Effector memory CD8-positive, alpha-beta T cell (primary cell): ENCODE measurements at places on chromosomes 12 and 14.

- no peak for DNase-seq
These were observed 779.7 kb upstream of the FLRT2 start for GRCh38 chr14:84750284-84750683.

DNA sequence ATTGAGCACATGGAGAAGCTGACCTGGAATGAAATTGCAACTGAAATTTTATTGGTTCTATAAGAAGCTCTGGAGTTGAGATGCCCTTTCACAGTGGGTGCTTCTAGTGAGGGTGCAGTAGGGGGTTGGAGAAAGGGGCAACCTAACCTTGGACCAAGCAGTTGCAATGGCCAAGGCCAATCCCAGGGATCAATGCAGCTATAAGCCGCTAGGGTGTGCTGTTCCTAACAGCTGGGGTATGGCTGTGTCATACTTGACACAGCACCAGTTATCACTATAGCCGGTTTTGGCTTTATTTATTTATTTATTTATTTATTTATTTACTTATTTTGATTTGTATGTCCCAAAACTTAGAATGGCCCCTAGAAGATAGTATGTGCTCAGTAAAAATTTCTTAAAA is 505.9 kb downstream of the FLRT2 start:
- DNase-seq = no peak

DNA sequence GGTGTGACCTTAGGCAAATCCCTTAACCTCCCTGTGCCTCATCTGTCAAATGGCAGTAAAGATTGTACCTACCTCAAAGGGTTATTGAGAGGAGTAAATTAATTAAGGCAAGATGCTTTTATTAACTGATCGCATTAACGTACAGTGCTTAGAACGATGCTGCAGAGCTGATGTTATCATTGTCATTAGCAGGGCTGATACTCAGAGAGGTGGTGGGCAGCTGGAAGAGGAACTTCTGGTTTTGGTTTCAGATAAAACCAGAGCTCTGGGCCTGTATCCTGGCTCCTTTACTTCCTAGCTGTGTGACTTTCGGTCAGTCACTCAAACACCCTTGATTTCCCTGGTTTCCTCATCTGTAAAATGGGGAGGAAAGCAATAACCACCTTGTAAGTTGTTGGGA is 55.1 kb downstream of the CALM1 start:
- DNase-seq = no peak

DNA sequence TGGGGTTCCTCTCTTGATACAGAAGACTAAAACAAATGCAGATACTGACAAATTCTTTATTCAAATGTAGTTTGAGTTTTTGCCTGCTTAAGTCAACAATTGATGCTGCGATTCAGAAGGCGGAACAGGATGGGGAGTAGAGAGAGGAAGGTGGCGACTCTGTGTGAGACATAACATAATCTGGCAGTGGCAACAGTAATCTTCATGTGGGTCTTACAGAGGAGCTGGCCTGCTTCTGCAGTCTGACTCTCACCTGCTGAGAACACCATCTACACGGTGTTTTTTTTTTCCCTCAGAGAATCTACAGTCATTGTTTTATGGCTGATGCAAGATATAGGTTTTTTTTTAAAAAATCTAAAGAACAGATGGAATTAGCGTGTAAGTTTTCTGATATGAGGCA is 10.1 kb downstream of the CCDC92 start:
- no peak for DNase-seq

- no peak for DNase-seq
These were observed 258.8 kb upstream of the USP15 start for GRCh38 chr12:62001424-62001823.

DNA sequence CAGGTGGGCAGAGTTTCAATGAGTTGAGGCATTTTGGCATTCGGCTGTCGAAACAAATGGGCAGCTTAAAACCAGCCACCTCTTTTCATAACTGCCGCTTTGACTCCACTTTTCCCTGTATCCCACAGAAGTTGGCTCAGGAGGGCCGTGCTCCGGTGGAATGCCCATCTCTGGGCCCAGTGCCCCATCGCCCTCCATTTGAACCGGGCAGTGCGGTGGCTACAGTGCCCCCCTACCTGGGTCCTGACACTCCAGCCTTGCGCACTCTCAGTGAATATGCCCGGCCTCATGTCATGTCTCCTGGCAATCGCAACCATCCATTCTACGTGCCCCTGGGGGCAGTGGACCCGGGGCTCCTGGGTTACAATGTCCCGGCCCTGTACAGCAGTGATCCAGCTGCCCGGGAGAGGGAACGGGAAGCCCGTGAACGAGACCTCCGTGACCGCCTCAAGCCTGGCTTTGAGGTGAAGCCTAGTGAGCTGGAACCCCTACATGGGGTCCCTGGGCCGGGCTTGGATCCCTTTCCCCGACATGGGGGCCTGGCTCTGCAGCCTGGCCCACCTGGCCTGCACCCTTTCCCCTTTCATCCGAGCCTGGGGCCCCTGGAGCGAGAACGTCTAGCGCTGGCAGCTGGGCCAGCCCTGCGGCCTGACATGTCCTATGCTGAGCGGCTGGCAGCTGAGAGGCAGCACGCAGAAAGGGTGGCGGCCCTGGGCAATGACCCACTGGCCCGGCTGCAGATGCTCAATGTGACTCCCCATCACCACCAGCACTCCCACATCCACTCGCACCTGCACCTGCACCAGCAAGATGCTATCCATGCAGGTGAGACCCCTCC is 5.0 kb upstream of the RNU7-1 start:
- DNase-seq = no peak

DNA sequence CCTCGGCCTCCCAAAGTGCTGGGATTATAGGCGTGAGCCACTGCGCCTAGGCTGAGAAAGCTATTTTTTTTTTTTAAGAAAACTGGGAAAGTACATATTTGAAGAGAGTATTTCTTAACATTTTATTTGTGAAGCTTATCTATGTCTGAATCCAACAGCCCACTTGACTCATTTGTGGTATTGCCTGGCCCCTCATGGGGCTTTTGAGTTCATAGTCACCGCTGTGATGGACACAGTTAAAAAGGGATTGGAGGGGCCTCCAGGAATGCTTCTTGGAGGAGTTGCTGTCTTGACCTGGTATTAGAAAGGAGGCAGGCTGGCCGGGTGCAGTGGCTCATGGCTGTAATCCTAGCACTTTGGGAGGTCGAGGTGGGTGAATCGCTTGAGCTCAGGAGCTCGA is 26.5 kb downstream of the BCL7A start:
- no peak for DNase-seq

GRCh38 chr12:104276273-104277131 is 27.0 kb upstream of the EID3 start:
- DNase-seq = no peak

DNA sequence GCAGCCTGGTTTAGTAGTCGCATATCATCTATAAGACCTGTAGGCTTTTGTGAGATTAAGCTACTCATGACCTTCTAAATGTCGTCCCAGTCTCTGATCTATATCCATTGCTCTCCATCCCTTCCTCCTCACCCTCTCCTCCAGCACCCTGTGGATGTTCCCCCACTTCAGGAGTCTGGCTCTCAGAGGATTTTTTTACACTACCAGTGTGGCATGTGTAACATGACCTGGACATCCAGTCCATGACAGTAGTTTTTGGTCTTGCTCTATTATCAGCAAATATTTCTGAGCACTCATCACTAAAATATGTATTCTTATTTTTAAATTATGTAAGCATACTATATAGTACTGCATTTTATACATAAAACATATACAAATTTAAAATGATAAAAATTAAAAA is 142.1 kb downstream of the DYRK2 start:
- DNase-seq = no peak

GRCh38 chr12:132617822-132618682 is 524 bp upstream of the P2RX2 start:
- DNase-seq = no peak

GRCh38 chr12:97575403-97576193 is 113.0 kb downstream of the RMST start:
- DNase-seq = no peak

DNA sequence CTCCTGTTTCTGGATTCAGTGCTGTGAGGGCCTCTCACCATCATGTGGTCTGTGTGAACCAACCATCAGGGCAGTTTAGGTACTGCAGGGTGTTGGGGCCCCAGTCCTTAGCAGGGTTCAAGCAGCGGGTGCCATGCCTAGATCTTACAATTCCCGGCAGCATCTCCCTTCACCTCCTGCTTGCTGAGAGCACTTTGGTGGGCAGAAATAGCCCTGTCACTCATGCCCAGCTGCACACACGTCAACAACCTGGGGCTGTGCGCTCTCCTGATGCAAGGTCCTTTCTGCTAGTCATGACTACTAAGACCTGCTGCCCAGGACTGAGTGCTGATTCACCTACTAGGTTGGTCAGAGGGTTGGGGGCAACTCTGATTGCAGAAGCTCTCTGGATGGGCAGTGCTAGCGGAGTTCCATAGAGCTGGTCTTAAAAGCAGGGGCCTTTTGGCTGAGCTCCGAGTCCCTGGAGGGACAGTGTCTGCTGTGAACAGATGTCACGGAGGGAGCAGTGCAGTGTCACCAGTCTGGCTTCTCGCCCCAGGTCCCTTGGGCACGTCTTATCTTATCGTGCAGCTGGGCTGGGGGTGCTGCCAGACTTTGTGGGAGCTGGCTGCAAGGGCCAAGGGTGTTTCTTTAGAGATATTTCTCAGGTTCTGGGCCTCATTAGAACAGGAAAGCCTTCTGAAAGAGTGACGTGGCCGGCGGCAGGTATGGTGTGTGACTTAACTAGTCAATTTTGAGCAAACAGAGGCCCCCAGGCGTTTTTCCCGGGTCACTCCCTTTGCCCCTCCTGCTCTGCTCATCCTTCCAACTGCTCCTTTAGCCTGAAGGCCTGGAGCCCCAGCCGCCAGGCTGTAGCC is 71.8 kb downstream of the NINJ2 start:
- DNase-seq = no peak

DNA sequence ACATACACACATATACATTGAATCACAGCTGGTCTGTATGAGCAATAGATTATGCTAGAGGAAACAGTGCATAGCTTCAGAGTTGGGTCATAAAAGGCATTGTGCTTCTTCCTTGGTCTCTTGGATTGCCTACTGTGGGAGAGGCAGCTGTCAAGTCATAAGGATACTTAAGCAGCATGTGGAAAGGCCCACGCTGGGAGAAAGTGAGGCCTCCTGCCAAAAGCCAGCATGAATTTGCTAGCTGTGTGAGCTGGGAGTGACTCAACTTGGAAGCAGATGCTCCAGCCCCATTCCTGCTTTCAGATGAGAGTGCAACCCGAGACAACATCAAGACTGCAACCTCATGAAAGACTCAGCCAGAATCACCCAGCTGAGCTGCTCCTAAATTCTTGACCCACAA is 311.9 kb upstream of the TBX3 start:
- DNase-seq = no peak

- peak; percentile 71 for DNase-seq
These were observed 2.7 kb upstream of the TSPAN31 start for GRCh38 chr12:57741844-57742738.

GRCh38 chr12:19771858-19772257 is 332.6 kb downstream of the AEBP2 start:
- DNase-seq = no peak

DNA sequence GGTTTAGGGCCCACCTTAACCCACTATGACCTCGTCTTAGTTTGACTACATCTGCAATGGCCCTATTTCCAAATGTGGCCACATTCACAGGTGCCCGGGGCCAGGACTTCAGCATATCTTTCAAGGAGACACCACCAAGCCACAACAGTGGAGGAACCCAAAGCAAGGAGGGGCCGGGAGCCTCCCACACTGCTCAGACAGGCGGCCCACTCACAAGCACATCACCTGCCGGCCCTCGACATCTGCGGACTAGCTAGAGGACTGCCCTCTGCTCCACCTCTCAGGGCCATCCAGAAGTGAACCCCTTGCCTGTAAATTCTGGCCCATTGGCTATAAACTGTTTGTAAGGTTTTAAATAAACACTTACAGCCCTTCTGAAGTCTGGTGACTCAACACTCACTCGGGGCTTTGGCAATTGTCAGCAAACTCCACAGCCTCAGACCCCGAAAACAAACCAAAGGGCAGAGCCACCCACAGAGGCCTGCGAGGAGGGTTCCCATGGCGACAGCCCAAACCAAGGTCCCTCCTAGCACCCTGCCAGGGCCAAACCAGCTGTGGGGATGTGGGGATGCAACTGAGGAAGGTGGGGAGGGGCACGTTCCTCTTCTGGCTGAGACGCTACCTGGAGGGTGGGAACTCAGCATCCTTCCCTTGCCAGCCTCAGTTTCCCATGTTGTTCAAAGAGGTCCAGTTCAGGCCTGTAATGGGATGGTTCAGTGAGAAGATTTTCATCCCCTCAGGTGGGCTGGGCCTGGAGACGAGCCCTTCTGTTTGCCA is 95.8 kb downstream of the DICER1 start:
- DNase-seq = no peak

- DNase-seq = no peak
These were observed 18.7 kb downstream of the SOS2 start for GRCh38 chr14:50212726-50213125.

- DNase-seq = no peak
These were observed 17.2 kb upstream of the TPCN1 start for GRCh38 chr12:113203852-113204760.

DNA sequence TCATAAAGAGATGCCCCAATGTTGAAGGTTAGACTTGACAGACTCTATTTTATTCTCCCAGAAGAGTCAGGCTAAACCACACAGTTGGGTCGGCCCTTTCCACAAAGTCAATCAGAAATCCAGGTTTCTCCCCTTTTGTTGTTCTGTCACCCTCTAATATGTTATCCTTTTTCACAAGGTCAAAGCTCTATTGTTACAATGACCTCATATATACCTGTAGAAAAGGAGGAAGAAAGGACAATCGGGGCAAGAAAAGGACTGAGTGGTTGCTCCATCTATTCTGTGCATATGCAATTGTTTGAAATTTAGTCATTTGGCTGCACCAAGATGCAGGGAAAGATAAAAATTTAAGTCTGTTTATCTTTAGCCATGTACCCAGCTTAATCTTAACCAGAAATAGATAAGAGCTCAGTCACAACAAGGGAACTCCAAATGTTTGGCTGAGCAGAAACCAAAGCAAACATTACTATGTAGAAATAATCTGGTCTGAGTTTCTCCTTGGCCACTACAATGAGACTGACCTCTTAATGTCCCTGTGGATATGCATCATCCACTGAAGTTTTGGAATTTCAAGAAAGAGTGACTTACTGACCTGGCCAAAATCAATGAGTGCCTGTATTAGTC is 503.7 kb downstream of the GALC start:
- DNase-seq = no peak

DNA sequence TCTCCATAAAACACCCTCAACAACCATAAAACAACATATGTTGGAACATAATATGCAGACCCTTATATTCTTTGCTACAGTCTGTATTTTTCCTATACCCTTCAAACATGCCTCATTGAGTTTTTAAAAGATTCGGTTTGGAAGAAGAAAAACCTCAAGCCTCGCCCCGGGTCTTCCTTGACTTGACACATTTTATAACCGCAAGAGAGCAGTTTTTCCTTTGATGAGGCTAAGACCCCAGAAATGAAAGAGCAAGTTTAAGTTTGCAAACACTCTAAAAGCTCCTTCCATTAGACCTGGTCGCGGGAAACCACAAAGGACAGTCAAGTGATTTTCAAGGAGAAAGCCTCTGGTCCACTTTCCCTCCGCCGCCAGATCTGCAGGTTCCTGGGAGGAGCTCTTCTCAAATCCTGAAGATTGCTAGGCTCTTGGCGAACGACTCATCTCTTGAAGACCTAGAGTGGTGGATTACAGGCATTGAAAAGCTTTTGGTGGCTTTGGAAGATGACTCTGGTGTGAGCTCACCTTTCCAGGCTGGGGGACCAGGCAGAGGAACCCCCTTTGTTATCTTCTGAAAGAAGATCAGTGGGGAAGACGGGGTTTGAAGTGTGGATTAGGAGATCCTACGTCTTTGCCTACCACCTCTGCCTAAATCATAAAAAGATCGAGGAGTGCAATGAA is at the start of gene ASCL4:
Gene ASCL4, plus strand, starts transcription at position 356 of the 681 bp plus-strand sequence. CDS start 515 bp downstream, outside the sequence.
- no peak for DNase-seq

GRCh38 chr14:68881396-68881795 is 88.5 kb upstream of the ZFP36L1 start:
- no peak for DNase-seq

GRCh38 chr14:30410986-30411385 is 148.0 kb upstream of the G2E3 start:
- no peak for DNase-seq
